MCF 10A (cell line): ENCODE measurements at places on chromosomes 6 and 20.

GRCh38 chr20:1364106-1364505, 28.7 kb downstream of the FKBP1A start:
- DNase-seq = no peak

DNA sequence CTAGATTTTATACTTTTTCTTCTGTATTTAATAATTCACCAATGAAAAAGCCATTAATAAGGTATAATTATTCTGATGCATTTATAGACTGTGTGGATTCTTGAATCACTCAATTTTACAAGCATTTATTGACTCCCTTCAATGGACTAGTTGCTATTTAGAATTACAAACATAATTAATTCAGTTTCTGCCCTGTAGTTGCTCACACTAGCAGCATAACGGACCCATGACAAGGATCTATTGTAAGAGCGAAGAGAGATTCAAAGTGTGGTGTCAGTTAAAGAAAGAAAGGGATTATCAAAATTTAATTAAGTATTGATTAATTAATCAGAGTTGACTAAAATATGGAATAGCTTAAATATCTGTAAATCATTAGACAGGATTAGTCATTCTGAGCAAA, 602.6 kb upstream of the PTCHD4 start:
- DNase-seq = no peak

- no peak for DNase-seq
Observed at GRCh38 chr6:31614075-31614619, 887 bp upstream of the AIF1 start.

GRCh38 chr6:11329726-11330412, 97.4 kb upstream of the NEDD9 start:
- no peak for DNase-seq

GRCh38 chr6:24149836-24150235, 23.8 kb downstream of the NRSN1 start:
- no peak for DNase-seq

DNA sequence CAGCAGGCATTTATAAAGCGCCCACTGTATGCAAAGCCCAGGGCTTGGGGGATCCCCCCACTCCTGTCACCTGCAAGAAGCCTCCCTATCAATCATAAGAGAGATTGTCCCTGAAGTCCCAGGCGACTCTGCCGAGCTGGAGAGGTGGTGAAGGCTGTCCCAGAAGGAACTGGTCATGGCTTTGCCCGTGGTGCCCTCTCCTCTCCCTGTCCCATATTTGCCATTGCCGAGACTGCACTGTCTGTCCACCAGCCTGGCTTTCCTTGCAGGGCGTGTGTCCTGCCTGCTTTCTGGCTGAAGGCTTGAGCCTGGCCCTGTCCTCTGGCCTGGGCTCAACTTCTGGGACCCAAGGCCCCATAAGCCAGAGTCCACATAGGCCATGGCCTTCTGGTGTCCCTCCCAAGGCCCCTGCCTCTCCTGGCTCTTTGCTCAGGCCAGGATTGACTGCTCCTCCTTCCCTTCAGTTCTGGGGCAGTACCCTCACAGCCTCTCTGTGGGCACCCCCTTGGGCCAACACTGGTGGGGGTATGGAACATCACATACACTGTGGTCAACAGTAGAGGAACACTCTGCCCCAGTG, 46.9 kb downstream of the CPXM1 start:
- no peak for DNase-seq

DNA sequence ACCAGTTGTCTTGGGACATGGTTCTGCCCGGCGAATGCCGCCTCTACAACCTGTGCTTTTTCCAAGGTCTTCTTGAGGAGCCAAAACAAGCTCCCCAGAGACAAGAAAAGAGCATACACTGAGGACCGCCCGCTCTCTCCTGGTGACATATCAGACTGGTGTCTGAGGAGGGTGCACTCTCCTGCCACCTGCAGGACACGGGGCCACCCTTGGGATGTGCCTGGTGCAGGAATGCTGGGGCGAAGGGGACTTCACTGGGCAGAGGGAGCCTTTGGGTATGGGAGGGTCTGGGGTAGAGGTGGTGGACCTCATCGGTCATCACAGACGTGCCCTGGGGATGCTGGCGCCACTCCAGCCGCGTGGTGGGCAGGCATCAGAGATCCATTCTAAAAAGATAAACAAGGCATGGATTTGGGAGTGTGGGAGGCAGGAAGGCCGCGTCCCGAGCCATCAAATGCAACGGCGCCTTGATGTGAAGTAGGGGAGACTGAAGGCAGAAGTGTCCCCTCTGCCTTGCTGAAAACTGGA, 163.3 kb downstream of the CD83 start:
- DNase-seq = no peak

DNA sequence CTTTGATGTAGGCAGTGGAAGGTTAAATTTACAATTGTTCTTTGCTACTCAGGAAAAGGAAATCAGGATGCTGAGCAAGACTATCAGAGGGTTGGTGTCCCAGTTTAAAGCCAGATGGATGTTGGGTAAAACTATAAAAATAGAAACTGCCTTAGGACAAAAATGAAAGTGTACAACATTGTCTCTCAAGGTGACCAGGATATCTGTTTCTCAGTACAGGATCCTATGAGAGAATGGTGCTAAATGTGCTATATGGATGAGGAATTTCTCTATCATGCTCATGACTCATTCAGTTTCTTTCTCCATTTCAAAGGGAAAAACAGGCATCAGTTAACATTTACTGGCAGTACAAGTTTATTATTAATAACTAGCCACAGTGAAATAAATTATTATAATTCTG, 534.2 kb upstream of the GJE1 start:
- peak; percentile 1 for DNase-seq

GRCh38 chr6:139699335-139699734, 324.9 kb upstream of the CITED2 start:
- peak; percentile 80 for DNase-seq

- no peak for DNase-seq
Observed at GRCh38 chr6:90326404-90327057, 29.9 kb upstream of the BACH2 start.

GRCh38 chr6:168372889-168373288, 53.3 kb upstream of the DACT2 start:
- DNase-seq = no peak

DNA sequence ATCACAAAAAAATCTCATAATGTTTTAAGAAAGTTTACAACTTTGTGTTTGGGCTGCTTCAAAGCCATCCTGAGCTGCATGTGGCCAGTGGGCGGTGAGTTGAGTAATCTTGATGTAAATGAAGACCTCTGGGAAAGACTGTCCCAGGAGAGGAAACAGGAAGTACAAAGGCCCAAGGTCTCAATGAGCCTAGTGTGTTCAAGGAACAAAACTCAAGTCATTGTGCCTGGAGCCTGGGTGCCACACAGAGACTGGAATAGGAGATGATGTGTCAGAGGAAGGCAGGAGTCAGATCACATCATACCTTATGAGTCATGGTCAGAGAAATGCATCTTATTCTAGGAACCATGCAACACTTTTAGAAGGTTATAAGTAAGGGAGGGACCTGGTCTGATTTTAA, 51.5 kb downstream of the COL19A1 start:
- DNase-seq = peak; percentile 55

GRCh38 chr6:137358273-137358672, 135.9 kb downstream of the OLIG3 start:
- DNase-seq = no peak

GRCh38 chr20:50980071-50980681, 21.6 kb downstream of the MOCS3 start:
- DNase-seq = peak; percentile 92

DNA sequence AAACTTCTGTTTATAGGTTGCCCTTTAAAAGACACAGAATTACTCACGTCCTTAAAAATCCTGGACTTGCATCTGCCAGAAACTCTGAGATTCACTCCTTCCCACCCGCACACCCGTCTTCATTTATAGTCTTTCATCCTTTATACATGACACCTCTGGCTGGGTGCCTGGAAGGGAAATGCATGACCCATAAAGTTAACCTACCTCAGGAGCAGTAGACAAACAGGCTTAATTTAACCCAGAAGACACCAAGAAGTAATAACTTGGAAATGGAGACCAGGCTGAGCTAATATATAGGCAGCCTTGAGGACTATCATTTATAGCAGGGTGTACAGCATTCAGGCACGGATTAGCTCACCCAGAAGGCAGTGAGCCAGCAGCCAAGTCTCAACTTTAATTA, 429.0 kb upstream of the NRSN1 start:
- DNase-seq = peak; percentile 21
